ENCODE measurements at places on chromosomes 3 and 15.
A peak's percentile ranks its signal among the peaks of the same experiment; 100 is the strongest.

- DNase-seq: no peak
These were observed 98.3 kb upstream of the ALDH1A3 start for GRCh38 chr15:100781061-100781960.

DNA sequence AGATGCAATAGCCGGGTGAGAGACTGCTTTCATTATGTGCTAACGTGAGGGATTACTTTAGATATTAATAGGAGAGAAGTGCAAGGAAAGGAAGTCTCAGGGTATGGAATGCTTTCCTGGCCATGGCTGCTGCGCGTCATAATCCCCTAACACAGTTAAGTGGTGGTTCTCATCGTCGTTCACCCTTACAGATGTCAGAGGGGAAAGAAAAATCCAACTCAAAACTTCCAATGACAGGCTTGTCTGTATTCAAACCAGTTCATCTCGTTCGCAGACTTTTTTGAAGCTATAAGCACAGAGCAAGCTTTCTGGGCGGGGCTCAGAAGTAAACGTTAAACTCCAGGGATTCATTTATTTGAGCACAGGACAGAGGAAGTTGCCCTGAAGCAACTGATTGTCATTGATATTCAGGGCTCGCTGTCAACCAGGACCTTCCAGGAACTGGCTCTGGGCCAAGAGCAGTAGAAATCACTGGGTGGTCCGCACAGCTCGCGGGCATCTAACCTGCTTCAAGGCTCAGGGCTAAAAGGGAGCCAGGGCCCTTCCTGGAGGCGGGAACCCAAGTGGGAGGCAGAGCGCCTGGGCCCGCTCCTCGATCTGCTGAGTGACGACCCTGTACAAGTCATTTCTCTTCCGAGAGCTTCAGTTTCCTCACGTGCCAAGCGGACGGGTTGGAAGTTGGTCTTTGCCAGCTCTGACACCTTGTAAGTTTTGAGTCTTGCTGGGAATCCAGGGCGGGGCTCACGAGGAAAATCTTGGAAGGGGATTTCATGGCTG lies 1.1 kb upstream of the LPP start:
- DNase-seq: no peak

GRCh38 chr15:81751256-81751655 lies 294.6 kb downstream of the MEX3B start:
- no peak for DNase-seq

DNA sequence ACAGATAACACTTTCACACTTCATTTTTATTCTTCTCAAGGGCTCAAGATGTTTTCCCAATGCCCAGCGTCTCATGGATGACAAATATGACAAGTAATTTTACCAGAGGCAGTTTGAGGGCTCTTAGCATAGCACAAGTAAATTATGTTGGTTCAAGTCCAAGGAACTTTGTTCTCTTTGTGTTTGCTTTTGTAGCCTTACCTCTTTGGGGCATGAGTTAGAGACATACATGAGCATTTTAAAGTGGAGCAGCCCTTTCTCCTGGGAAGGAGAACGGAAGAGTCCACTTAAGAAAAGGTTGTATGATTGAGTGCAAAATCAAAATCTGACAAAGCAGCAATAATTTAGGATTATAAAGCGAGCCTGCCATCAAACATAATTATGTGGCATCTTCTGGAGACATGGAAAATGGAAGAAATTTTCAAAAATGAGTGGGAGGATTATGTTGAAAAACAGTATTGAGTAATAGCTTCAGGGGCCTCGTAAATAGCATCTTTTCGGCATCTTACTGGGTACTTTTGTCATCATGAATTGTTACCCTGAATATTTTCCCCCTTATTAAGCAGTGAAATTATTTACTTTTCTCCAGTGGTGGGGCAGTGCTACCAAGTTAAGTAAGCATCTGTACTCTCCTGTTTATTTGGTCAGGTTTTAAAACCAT lies 65.9 kb downstream of the PGPEP1L start:
- DNase-seq: no peak

DNA sequence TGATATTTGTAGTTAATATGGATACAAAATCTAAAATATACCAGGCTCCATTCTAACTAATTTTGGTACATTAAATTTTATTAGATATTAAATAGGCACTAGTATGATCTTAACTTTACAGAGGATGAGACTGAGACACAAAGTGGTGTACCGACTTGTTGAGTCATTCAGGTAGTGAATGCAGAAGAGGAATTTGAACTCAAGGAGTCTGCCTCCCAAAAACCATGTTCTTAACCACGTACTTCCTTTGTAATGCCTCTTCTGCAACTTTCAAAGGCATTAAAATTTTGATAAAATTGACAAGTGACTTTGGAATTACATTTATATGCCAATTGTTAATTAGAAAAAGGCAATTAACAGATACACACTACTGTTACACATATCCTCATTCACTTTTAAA lies 61.8 kb downstream of the ZBBX start:
- DNase-seq: no peak

- DNase-seq: no peak
These were observed 677.4 kb downstream of the PDCD6IP start for GRCh38 chr3:34475851-34476250.

DNA sequence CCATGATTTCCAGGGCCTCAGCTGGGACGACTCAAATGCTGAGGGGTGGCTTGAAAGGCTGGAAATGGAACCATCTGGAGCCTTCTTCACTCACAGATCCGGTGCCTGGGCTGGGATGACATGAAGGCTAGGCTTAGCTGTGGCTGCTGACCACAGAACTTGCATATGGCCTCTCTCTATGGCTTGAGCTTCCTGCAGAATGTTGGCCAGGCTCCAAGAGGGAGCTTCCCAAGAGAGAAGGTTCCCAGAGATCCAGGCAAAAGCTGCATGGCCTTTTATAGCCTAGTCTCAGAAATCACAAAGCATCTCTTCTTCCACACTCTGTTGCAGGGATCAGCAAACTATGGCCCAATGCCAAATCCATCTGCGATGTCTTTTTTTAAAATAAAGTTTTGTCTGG lies 44.8 kb downstream of the GATM start:
- no peak for DNase-seq

- no peak for DNase-seq
These were observed 477.7 kb upstream of the CFAP20DC start for GRCh38 chr3:59527493-59527892.

DNA sequence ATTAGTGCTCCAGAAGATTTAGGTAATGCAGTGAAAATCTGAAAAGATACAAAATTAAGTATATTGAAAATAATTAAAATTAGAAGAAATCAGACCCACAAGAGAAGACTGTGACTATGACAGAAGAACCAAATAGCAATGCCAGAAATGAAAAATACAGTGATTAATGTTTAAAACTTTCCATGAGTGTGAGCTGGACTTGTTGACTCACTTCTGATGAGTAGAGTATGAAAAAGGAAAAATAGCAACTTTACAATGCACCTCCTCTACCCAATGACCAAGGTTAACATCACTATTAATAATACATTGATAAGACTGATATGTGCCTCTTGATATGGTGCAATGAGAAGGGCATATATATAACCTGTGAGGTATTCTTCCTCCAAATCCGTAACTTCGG lies 39.3 kb upstream of the SLC22A13 start:
- no peak for DNase-seq

DNA sequence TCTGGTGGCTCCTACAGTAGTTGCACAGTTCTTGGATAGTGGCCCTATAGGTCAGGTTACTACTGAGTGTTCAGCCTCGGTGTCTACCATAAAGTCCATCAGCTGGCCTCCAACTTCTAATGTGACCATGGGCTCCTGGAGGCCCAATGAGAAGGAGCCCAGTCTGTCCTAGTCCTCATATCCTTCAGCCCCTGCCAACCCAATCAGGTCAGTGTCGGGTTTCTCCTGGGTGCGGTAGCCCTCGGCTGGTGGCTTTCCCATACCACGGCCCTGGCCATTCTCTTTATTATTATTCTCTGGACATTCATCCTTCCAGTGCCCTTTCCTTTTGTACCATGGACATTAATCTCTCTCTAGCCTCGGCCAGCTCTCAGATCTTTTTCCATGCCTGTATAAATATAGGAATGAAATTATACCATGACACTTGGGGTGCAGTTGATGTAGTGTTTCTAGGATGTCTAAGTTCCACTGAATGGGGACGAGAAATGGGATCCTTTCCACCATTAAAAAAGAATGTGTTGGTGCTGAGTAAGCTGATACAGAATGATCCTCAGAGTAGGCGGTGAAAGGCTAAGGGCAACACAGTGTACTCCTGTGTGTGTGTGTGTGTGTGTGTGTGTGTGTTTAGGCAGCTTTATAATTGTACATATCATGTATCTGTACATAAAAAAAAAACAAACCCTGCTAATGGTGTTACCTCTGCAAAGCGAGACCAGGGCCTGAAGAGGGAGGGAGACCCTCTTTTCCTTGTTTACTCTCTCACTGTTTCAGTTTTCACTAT lies 19.3 kb upstream of the NOX5 start:
- DNase-seq: no peak

GRCh38 chr3:133535971-133536881 lies 37.3 kb upstream of the CDV3 start:
- DNase-seq: no peak

DNA sequence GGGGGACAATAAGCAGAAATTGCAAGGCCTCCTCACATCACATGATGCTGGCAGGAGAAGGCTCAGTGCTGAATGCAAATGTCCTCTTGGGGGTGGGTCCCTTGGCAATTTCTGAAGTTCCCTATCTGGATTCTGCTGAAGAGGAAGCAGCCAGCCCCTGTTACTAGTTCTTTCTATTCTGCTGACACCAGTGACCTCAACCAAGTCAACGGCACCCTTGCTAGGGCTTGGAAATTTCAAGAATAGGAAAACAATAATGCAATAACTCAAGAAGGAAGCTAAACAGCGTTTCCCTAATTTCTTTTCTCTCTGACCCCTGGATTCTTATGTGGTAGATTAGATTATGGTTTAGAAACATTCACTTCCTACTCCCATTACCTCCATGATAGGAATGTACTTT lies 46.2 kb upstream of the FOXP1 start:
- no peak for DNase-seq

- no peak for DNase-seq
These were observed 12.3 kb upstream of the KLF13 start for GRCh38 chr15:31314380-31314779.

DNA sequence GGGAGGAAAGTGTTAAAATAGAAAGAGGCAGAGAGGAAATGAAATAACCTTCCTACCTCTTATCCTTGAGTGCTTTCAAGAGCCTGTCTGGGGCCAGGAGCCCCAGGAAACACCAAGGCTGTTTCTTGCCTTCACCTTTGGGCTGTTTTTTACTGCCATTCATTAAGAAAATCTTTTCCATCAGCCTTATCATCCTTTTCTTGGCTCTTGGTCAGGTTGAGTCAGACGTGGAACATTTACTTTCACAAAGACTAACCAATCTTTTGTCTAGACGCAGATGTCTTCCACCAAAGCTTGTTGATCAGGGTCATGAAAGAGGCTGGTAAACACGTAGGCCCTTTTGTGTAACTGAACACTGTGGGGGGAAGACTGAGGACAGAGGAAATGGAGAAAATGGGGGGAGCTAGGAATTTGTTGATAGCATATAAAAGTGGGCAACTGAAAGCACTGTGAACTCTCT lies 151.0 kb upstream of the THBS1 start:
- no peak for DNase-seq

DNA sequence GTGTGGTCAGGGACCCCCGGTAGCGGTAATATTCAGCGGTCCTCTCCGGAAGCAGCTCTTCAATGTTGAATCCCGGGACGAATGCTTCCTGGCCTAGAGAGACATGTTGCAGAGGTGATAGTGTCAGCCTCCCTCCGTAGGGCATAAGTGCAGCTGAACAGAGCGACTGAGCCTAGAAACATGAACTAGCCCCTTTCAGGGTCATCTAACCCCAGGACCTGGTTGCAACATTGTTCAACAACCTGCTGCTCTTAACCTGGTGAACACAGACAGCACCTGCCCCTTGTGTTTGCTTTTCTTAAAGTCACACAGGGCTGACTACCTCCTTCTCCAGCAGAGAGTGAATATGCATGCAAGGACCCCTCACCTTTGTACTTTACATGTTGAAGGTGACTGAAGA lies 41.3 kb downstream of the CA12 start:
- DNase-seq: no peak

DNA sequence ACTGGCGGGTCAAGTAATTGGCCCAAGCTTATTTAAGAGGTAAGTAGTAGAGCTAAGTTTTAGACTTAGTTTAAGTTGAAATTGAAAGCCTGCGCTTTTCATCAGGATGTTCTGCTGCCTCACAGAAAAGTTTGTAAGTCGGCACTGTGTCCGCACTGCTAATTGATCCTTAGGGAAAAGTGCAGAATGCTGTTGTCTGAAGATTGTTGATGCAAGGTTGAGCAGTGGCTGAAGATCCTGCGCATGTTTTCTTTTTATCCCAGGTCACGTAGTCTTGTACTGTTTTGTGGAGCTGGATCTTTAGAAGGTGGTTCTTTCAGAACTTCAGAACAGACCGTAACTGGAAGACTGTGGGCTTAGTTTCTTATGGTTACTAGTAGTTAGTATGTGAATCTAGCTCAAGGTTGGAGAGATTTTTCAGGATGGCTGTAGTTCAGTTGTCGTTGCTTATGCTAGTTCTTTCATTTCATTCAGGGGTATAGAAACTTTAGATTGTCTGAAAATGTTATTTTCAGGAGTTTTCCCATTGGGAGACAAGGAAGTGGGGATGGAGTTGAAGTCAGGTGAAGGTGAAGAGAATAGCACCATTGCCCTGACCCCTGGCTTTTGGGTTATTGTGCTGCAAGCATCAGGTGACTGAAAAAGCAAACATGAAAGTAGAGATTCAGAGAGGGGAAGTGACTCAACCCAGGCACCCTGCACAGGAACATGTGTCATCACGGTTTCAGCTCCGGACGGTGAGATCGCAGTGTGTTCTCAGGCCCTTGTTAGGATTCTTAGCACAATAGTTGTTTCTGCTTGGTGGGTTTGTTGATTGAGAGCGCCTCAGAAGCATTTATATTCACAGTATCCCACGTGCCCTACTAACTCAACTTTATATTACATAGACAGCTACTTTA lies 32.8 kb downstream of the AKAP13 start:
- peak; percentile 96 for DNase-seq

DNA sequence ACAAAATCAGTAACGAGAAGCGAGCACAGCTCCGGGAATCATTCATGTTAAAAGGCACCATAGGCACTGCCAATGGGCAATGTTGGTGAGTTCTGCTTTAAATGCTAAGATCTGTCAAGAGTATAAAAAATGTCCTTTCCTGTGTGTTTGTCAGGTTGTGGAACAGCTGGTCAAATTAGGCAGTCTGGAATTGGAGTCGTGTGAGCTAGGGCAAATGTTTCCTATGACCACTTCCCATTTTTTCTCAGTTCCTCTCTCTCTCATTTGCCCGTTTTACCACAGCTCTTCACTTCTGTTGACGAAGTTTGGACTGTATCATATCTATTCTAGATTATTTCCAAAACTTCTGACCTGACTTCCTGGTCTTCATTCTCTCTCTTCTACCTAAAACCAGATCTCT lies 60.8 kb upstream of the GOLIM4 start:
- no peak for DNase-seq

GRCh38 chr15:52872036-52872818 lies 82.1 kb upstream of the ONECUT1 start:
- no peak for DNase-seq
